CD8-positive, alpha-beta memory T cell (primary cell): ENCODE measurements at places on chromosomes 6 and 20. TPM values are rescaled to one million over a fixed set of nuclear protein-coding genes. Genes with fewer than 3 reads are reported as not detected.

DNA sequence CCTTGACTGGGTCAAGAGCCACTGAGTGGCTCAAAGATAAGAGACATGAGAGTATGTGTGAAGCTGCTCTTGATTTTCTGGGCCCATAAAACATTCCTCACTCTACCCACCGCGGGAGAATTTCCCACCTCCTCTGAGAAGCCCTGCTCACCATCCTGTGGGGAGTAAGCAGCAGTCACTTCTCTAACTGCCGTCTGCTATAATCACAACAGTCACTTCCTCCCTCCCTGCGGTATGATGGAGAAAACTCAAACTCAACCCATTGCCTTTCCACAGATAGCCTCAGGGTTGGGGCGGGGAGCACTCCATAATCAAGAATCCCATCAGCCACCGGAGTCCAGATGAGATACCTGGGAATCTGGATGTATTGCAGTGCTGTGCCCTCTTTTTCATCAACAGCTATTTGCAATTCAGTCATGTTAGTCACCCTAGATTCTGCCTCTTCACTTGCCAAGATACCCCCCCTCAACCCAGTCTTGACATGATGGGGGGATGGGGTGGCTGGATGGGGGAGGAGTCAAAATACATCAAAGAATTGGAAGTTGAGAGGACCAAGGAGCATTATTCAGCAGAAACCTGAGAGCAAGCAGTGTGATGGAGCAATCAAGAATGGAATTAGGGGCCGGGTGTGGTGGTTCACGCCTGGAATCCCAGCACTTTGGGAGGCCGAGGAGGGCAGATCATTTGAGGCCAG, 5.1 kb downstream of the MOCS1 start:
- DNase-seq = no peak
- no peaks in the 10 kb centered on the region for H3K4me1 ChIP-seq
- no peaks in the 10 kb centered on the region for H3K36me3 ChIP-seq

DNA sequence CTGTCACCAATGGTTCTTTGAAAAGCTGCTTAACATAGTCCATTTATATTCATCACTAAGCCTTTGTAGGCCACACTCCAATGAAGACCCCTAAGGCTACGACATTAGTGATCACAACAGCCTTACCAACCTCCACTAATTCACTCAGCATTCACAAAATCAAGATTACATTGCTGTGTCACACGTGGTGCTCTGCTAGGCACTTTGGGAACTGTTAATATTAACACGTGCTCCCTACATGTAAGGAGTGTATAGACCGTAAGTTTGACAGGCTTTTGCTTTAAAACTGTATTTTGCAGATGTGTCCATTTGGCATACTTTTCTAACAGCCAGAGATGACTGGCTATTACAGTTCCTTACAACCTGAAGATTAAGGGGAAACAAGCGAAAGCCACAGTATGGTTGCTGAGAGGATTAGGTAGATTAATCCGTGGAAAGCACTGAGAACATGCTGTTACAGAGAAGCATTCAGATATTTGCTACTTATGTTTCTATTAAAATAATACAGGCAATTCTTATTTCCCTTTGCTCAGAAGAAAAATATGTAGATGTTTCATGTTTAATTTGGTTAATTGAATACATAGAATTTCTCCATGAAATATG, 69.7 kb downstream of the SAMD3 start:
- no peak for DNase-seq
- no peaks in the 10 kb centered on the region for H3K27me3 ChIP-seq

GRCh38 chr6:47016261-47016660, 25.9 kb downstream of the ADGRF1 start:
- no peak overlapping the region for H3K27ac ChIP-seq
- no peak for DNase-seq
- no peaks in the 10 kb centered on the region for H3K4me1 ChIP-seq
- no peak overlapping the region for H3K4me3 ChIP-seq
- no peaks in the 10 kb centered on the region for H3K36me3 ChIP-seq
- no peaks in the 10 kb centered on the region for H3K27me3 ChIP-seq

The OR2B6 gene
- not detected for total RNA-seq

DNA sequence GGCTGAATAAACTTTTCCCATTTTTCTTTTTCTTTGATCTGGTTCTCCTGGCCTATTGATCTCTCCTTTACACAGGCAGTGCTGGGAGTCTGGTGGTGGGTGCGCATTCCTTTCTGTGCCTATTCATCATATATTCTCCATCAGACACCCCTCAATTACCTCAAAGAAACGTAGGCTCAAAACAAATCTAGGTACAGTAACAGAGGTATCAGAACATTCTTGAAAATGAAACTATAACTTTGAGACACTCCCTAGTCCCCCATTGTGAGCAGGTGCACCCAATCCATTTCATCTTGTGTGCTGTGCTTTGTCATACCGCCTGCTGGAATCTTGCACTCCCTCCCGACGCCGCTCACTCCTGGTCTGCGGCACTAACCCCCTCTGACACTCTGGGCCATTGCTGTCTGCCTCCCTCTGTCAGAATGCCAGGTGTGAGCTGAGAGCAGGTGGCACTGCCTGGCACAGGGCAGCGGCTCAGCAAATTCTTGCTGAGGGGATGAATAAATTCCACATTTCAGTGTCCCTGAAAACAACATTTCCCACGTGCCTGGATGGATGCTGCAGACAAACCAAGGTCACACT, 303.4 kb upstream of the EXOC2 start:
- no peaks in the 10 kb centered on the region for H3K4me1 ChIP-seq
- no peaks in the 10 kb centered on the region for H3K27me3 ChIP-seq
- DNase-seq = no peak
- H3K27ac ChIP-seq = no peak overlapping the region
- no peaks in the 10 kb centered on the region for H3K36me3 ChIP-seq
- no peak overlapping the region for H3K4me3 ChIP-seq

The VGLL2 gene
- not detected for total RNA-seq

- H3K36me3 ChIP-seq = no peaks in the 10 kb centered on the region
- H3K27ac ChIP-seq = no peak overlapping the region
- no peaks in the 10 kb centered on the region for H3K27me3 ChIP-seq
- no peak overlapping the region for H3K4me3 ChIP-seq
- no peak for DNase-seq
Measured at GRCh38 chr20:19260412-19261090, 48.1 kb downstream of the SLC24A3 start.

The CLIC5 gene
- total RNA-seq = 6.4 TPM

- no peaks in the 10 kb centered on the region for H3K27me3 ChIP-seq
- DNase-seq = no peak
- no peak overlapping the region for H3K27ac ChIP-seq
- H3K4me1 ChIP-seq = no peaks in the 10 kb centered on the region
- H3K4me3 ChIP-seq = no peak overlapping the region
- no peaks in the 10 kb centered on the region for H3K36me3 ChIP-seq
Measured at GRCh38 chr6:57421503-57421902, 104.1 kb downstream of the PRIM2 start.

The TNXB gene
- total RNA-seq = 4.9 TPM

GRCh38 chr6:93407186-93407585, 12.2 kb downstream of the EPHA7 start:
- no peak for DNase-seq
- H3K4me3 ChIP-seq = no peak overlapping the region
- no peak overlapping the region for H3K27ac ChIP-seq
- no peaks in the 10 kb centered on the region for H3K36me3 ChIP-seq
- H3K4me1 ChIP-seq = no peaks in the 10 kb centered on the region

DNA sequence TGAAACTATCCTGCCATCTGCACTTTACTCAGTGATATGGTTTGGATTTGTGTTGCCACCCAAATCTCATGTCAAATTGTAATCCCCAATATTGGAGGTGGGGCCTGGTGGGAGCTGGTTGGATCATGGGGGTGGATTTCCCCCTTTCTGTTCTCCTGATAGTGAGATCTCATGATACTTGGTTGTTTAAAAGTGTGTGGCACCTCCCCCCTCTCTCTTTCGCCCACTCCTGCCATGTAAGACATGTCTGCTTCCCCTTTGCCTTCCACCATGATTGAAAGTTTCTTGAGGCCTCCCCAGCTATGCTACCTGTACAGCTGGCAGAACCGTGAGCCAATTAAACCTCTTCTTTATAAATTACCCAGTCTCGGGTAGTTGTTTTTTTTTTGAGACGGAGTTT, 18.0 kb downstream of the PIGT start:
- no peaks in the 10 kb centered on the region for H3K36me3 ChIP-seq
- no peak overlapping the region for H3K4me3 ChIP-seq
- H3K4me1 ChIP-seq = peaks cover 17% of the 10 kb centered on the region
- no peak overlapping the region for H3K27ac ChIP-seq
- no peak for DNase-seq

The TLDC2 gene
- total RNA-seq = not detected

DNA sequence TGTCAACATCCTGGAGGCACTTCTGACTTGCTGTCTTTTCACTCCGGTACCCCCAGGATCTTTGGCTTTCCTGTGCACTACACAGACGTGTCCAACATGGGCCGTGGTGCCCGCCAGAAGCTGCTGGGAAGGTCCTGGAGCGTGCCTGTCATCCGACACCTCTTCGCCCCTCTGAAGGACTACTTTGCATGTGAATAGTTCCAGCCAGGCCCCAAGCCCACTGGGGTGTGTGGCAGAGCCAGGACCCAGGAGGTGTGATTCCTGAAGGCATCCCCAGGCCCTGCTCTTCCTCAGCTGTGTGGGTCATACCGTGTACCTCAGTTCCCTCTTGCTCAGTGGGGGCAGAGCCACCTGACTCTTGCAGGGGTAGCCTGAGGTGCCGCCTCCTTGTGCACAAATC, 12.0 kb upstream of the MAPRE1 start:
- H3K4me3 ChIP-seq = no peak overlapping the region
- no peaks in the 10 kb centered on the region for H3K4me1 ChIP-seq
- no peak overlapping the region for H3K27ac ChIP-seq
- H3K36me3 ChIP-seq = no peaks in the 10 kb centered on the region
- no peak for DNase-seq

DNA sequence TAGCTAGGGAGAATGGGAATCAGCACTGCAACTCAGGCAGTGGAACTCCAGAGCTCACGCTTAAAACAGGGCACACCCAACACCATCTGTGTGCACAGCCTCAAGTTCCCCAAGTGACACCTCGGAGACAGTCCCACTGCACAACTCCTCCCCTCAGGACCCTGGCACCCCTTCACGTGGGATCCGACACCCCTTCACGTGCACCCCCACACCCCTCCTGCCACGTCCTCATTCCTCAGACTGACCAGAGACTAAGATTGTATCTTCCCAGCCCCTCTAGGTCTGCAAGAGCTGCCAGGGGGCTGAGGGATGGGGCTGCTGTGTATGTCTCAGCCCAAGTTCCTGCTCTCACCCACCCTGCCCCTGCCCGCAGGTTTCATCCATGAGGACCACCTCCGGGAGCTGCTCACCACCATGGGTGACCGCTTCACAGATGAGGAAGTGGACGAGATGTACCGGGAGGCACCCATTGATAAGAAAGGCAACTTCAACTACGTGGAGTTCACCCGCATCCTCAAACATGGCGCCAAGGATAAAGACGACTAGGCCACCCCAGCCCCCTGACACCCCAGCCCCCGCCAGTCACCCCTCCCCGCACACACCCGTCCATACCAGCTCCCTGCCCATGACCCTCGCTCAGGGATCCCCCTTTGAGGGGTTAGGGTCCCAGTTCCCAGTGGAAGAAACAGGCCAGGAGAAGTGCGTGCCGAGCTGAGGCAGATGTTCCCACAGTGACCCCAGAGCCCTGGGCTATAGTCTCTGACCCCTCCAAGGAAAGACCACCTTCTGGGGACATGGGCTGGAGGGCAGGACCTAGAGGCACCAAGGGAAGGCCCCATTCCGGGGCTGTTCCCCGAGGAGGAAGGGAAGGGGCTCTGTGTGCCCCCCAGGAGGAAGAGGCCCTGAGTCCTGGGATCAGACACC, 7.6 kb downstream of the MYL9 start:
- no peak overlapping the region for H3K27ac ChIP-seq
- DNase-seq = no peak
- no peaks in the 10 kb centered on the region for H3K36me3 ChIP-seq
- no peaks in the 10 kb centered on the region for H3K4me1 ChIP-seq

DNA sequence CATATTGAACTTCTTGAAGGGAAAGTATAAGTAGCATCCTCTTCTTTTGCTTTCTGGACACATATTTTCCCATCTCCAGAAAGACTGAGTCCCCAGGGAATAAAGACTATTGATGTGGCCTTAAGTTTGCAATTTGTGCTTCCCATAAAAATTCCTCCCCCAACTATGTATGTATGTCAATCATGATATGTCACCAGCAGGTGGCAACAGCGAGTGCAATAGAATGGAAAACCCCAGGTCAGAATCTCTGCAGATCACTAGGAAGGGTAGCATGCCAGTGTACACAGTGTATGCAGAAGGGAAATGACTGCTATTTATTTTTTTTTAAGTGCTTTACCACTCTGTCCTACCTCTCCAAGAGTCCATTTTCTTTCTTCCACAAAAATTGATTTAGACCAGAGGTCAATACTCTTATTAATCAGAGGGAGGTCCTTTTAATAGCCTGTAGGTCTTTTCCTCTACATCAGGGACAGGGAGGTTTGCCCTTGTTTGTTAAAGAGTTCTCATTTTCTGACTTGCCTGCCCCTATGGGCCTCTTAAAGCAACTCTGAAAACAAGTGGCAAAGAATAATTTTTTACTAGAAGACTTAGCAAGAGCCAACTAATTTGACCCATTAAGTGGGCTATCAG, 61.4 kb downstream of the BMP2 start:
- H3K27me3 ChIP-seq = no peaks in the 10 kb centered on the region
- DNase-seq = no peak
- H3K27ac ChIP-seq = no peak overlapping the region
- H3K4me1 ChIP-seq = no peaks in the 10 kb centered on the region
- no peak overlapping the region for H3K4me3 ChIP-seq

- no peaks in the 10 kb centered on the region for H3K27me3 ChIP-seq
- no peak overlapping the region for H3K27ac ChIP-seq
- no peaks in the 10 kb centered on the region for H3K36me3 ChIP-seq
- DNase-seq = no peak
- no peaks in the 10 kb centered on the region for H3K4me1 ChIP-seq
Measured at GRCh38 chr20:22232923-22233322, 351.4 kb downstream of the FOXA2 start.

The TMEM63B gene
- total RNA-seq = 18.4 TPM

The PRDM1 gene
- 88.2 TPM for total RNA-seq

DNA sequence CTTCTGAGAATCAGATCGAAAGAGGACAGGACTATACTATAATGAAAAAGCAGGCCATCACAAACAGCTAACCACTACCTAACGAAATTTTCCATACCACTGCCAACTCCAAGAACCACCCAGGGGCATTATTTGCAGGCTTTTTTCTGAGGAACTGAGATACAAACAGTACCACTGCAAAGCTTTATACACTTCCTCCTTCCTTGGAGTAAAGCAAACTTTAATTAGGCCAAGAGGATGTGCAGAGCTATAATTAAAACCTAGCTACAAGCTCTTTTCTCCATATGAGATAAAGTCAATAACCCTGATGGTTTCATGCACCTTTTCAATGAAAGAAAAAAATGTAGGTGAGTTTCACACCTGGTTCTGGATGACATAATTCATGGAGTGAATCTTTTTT, 68.5 kb downstream of the ELOVL5 start:
- H3K27me3 ChIP-seq = no peaks in the 10 kb centered on the region
- peaks cover 15% of the 10 kb centered on the region for H3K36me3 ChIP-seq
- peaks cover 12% of the 10 kb centered on the region for H3K4me1 ChIP-seq

GRCh38 chr6:33654831-33655554, 33.9 kb downstream of the ITPR3 start:
- H3K36me3 ChIP-seq = peaks cover 10% of the 10 kb centered on the region
- no peak for DNase-seq
- no peaks in the 10 kb centered on the region for H3K4me1 ChIP-seq
- H3K27ac ChIP-seq = no peak overlapping the region
